ENCODE measurements at places on chromosomes 5 and 9. TPM values are rescaled to one million over a fixed set of nuclear protein-coding genes. Genes with fewer than 3 reads are reported as not detected.

GRCh38 chr9:109506097-109506712, 8.1 kb upstream of the PTPN3 start:
- no peak for DNase-seq

- DNase-seq, result no peak
These were observed 85.4 kb upstream of the IL7R start for GRCh38 chr5:35771300-35771699.

GRCh38 chr9:91150998-91151717, 210.6 kb downstream of the AUH start:
- DNase-seq, result no peak

- no peak for DNase-seq
These were observed 2.4 kb downstream of the SURF6 start for GRCh38 chr9:133333566-133333965.

DNA sequence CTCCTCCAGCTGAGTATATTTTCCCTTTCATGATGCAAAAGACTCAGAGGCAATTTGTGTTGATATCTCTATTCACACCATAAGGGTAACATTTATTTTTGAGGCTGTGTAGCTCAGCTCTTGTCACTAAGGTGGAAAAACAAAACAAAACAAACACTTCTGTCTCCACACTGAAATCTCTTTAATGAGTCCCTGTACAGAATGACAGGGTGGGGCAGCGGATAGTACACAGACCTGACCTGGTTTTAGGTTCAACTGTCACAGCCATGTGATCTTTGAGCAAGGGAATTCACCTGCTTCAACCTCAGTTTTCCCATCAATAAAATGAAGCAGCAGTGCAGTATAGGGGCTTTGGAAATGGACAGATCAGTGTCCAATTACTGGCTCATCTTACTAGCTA, 29.3 kb downstream of the TLR4 start:
- DNase-seq, result no peak

GRCh38 chr9:112856843-112857242, 33.8 kb downstream of the SLC46A2 start:
- DNase-seq, result no peak

DNA sequence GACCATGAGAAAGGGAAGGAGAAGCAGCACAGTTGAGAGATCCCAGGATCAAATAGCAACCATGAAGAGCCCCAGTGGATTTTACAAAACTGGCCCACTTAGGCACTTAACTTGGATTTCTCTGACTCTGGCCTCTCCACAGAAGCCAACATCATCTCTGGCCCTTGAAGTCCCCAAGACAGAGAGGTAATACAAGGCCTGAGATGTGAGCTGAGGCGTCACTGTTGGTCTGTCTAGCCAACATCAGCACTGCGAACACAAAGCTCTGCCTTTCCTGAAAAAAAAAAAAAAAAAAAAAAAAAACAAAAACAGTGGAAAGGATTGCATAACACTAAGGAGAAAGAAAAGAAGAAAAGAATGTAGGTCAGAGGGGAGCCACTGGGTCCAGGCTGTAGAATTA, 378.3 kb downstream of the BRINP1 start:
- no peak for DNase-seq

- DNase-seq, result no peak
These were observed 260.8 kb upstream of the PPP1R2B start for GRCh38 chr5:156589104-156589945.

GRCh38 chr5:13186177-13186576, 758.3 kb downstream of the DNAH5 start:
- no peak for DNase-seq

DNA sequence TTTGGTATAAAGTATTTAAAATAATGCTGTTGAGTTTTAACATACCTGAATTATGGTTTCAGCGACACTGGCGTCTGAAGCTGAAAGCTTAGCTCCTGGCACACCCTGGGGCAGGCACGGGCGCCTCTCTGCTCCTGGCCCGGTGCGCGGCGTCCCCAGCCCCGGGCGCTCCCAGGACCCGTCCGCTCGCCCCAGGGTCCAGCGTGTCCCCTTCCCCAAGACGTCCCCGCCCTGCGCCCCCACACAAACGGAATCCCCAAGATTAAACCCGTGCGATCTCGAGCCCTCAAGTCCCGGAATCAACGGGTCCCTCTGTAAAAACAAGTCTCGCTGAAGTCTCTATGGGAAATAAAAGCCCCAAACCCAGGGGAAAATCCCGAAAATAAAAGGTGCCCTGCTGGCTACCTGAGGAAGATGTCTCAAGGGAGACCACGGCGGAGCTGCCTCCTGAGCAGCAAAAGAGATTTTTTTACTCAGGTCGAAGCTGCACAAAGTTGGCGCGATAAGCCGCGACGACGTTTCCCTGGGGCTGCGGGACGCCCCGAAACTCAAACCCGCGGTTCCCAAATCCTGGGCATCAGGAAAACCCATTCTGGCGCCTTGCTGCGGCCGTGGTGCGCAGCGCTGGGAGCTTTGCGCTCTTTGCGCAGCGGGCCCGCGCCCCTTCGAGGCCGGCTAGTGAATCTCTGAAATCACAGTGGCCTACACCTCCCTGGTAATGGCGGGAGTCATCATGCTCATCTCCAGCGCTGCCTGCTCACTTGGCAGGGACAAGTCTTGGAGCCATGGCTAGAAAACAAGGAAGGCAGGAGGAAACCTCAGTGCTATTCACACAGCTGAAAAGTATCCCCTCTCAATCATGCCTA, 6.3 kb upstream of the IFNA8 start:
- no peak for DNase-seq

DNA sequence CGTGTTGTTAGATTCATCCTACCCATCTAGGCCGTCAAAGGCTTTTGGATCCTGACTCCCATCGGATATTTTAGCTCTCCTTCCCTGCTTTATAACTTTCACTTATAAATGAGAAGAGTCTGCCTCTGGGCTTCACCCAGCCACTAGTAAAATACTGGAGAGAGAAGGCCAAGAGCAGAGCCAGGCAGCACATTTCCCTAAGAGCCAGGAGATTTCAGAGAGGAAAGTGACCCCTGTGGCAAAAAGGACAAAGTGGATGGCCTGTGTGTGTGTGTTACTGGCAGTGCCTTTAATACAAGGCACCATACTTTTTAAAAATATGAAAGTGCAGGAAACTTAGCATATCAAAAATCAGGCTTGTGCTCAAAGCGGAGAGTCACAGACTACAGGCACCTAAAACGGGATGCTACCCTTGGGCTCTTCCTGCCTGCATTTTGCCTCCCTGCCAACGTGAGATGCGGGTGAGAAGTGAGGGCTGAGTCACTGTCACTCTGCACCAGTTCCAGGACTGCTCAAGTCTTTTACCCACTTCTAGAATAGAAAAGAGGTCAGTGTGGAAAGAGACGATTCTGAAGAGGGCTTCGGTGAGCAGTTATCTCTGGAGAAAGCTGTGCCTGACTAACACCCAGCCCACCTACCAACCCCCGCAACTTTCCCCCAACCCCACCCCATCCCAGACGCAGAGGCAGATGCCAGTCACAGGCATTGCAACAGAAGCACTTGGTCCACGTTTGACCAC, 15.9 kb downstream of the NFIL3 start:
- DNase-seq, result no peak

Gene RNF183
- not detected for total RNA-seq

Gene SLC2A6
- total RNA-seq, result 3.9 TPM

Gene PCDHA4
- 0.32 TPM for total RNA-seq

Gene PPIP5K2
- 54.5 TPM for total RNA-seq

Gene TAF11L10
- total RNA-seq, result not detected

Gene TMEM215
- total RNA-seq, result not detected
